ENCODE measurements at places on chromosomes 12 and 14.

- no peak for DNase-seq
These were observed 13.3 kb downstream of the RTL1 start for GRCh38 chr14:100890061-100890850.

DNA sequence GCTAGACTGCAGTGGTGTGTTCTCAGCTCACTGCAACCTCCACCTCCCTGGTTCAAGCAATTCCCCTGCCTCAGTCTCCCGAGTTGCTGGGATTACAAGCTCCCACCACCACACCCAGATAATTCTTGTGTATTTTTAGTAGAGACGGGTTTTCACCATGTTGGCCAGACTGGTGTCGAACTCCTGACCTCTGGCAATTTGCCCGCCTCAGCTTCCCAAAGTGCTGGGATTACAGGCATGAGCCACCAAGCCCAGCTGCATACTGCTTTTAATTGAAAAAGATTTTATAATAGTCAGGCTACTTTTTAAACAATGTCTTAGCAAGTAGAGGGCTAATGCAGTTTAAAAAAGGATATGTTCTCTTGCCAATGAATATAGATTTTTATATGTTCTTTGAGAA lies 668.9 kb downstream of the SLC6A15 start:
- no peak for DNase-seq

DNA sequence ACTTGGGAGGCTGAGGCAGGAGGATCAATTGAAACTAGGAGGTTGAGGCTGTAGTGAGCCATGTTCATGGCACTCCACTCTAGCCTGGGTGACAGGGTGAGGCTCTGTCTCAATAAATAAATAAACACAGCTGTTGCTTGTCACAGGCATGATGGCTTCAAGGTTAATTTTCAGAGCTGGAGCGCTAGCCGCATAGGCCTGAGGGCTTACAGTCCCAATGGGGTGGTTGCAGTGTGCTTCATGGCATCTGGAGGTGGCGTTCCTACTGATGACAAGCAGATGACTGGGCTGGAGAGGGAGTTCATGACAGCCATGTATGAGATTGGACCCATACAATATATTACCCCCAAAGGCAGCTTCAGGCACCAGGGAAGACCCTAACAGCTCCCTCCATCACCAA lies 1.6 kb upstream of the FMNL3 start:
- no peak for DNase-seq

- no peak for DNase-seq
These were observed 39.0 kb downstream of the YAF2 start for GRCh38 chr12:42199007-42199406.

DNA sequence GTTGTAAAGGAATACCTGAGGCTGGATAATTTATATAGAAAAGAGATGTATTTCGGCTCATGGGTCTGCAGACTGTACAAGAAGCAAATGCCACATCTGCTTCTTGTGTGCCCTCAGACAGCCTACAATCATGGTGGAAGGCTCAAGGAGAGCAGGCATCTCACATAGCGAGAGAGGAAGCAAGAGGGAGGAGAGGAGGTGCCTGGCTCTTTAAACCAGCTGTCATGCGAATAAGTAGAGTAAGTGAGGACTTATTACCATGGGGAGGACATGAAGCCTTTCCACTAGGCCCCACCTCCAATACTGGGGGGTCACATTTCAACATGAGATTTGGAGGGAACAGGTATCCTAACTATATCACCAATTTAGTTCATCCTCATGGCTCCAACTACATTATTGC lies 118.7 kb downstream of the ACSS3 start:
- no peak for DNase-seq

DNA sequence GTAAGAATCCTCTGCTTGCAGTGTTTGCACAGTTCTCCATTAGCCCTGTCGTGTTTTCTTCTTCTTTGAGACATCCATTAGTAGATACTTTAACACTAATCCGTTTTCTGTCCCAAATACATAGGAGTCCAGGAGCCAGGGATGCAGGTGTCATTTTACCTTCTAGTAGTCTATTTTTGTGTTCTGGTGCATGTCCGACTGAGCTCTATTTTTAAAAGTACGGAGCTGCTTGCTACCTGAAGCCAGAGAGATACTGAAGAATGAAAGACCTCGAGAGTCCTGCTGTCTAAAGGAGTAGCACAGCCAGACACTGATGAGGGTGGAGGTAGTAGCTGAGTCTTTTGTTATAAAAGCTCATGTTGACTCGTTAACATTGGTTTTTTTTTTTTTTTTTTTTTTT lies 31.7 kb downstream of the PDE3A start:
- no peak for DNase-seq

- DNase-seq, result no peak
These were observed 7.1 kb upstream of the CCDC175 start for GRCh38 chr14:59583755-59584154.

- no peak for DNase-seq
These were observed 8.6 kb downstream of the ACADS start for GRCh38 chr12:120734210-120734609.

GRCh38 chr14:104641753-104642539 lies 37.4 kb upstream of the TMEM179 start:
- DNase-seq, result no peak

GRCh38 chr12:16384732-16385131 lies 37.3 kb downstream of the MGST1 start:
- no peak for DNase-seq

DNA sequence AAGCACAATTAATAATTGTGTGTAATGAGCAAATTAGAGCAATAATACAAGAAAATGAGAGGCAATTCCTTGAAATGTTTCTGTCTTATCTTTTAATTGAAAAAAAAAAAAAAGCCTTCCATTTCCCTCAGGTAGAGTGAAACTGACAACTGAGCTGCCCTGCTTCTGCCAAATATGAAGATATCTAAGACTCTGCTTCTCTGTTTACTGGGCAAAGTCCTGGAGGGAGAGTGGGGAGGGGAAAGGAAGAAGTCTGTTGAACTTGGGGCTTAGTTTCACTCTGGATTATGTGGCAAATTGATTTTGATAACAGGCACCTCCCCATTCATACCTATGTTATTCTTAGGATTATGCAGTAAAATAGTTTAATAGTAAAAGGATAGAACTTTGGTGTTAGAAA lies 364.9 kb downstream of the NRXN3 start:
- no peak for DNase-seq

DNA sequence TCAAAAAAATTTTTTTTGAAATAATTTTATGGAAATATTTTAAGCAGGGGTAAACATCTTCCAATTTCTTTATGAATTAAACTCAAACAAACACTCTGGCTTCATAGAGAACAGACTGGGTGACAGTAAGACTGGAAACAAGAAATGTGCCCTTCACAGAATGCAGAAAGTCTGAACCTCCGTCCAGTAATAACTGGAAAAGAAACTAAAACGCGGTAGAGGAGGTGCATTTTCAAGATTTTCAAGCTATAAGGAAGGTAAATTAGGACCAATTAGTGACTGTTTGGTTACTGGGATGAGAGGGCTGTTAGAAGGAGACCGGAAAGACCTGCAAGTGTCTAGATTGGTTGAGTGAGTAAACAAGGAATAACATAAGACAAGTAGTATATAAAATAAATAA lies 245.7 kb downstream of the CEP128 start:
- DNase-seq, result no peak

DNA sequence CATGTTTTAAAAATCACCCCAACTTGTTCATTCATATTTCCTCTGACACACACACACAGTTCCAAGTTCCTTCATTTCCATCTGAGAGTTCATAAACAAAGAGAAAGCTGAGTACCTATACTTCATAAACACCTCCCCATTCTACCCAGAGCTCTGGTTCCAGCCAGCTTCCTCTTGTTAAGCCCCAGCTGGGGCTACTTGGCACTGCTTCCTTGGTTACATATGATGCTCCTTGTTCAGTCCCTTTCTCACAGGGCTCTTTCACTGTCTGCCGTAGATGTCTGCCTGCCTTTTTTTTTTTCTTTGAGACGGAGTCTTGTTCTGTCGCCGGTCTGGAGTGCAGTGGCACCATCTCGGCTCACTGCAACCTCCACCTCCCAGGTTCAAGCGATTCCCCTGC lies 77.5 kb downstream of the COX16 start:
- DNase-seq, result no peak

GRCh38 chr12:72012874-72013273 lies 74.2 kb downstream of the TPH2 start:
- no peak for DNase-seq

GRCh38 chr12:106010741-106011140 lies 128.0 kb downstream of the NUAK1 start:
- no peak for DNase-seq

- DNase-seq, result no peak
These were observed 4.6 kb upstream of the NGB start for GRCh38 chr14:77275601-77276017.

- no peak for DNase-seq
These were observed 72.2 kb downstream of the VCPKMT start for GRCh38 chr14:50044042-50044651.

GRCh38 chr14:26905229-26905628 lies 307.4 kb upstream of the NOVA1 start:
- no peak for DNase-seq

DNA sequence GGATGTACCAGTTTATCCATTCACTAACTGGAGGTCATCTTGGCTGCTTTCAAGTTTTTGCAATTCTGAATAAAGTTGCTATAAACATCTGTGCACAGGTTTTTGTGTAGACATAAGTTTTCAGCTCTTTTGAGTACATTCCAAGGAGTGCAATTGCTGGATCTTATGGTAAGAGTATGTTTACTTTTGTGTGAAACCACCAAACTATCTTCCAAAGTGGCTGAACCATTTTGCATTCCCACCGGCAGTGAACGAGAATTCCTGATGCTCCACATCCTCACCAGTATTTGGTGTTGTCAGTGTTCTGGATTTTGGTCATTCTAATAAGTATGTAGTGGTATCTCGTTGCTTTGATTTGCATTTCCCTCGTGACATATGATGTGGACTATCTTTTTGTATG lies 150.5 kb upstream of the BCL2L14 start:
- DNase-seq, result no peak

DNA sequence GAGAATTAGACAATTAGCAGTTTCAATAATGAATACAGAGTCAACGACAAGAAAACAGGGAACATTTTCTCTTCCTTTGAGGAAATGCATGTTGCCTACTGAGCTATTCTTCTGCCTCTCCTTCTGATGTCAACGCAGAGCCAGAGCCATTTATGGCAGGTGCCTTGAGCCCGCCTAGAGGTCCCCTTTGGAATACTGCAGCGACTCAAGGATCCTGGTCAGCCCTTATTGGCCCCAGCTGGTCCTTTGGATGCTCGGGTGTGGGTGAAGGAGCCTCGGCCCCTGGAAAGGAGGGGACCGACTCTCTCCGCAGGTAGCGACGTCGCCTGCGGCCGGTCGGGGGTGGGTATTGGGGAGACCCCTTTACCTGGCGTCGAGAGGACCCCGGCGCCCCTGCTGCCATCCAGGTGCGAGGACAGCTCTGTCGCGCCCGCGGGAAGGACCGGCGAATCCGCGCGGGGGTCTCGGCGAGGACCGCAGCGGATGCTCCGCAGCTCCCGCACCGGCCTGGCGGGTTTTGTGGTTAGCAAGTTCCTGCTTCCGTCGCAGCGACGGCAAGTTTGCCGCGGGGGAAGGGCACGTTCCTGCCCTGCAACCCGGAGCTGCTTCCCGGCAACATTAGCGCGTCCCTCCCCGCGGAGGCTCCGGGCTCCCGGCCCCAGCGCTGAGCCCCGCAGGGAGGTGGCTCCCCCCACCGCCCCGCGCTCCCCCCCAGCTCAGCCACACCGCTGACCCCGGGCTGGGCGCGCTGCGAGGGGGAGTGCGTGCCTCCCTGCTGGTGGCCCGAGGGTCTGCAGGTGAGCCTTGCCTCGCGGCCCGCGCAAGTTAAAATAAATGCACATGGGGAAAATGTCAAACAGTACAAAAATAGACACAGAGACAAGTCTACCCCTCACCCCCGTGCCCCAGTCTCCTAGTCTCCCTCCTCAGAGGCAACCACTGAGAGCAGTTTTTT lies at the start of gene MANSC1:
MANSC1 (minus strand) TSS at position 532 of the 955 bp plus-strand sequence. CDS start 6,928 bp downstream, outside the sequence.
- DNase-seq, result peak; percentile 37

DNA sequence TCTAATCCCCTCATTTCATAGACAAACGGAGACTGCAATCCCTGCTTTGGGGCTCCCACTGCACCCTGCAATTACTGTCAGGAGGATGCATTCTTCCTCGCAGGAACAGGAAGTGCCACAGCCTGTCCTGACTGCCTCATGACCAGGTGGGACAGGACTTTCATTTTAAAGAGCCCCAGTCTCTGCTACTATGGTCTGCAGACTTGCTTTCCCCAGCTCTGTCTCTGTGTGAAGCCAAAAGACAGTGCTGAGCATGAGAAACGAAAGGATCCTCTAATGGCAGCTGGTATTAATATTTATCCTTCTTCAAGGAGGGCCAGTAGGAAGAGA lies 60.0 kb upstream of the PNMA1 start:
- no peak for DNase-seq

GRCh38 chr12:109418848-109419480 lies 58.1 kb downstream of the KCTD10 start:
- DNase-seq, result no peak

- no peak for DNase-seq
These were observed 123.1 kb downstream of the DERA start for GRCh38 chr12:16034136-16034817.

- DNase-seq, result no peak
These were observed 45.8 kb downstream of the CRADD start for GRCh38 chr12:93722835-93723567.

GRCh38 chr14:24846261-24846660 lies 203.7 kb downstream of the STXBP6 start:
- no peak for DNase-seq

DNA sequence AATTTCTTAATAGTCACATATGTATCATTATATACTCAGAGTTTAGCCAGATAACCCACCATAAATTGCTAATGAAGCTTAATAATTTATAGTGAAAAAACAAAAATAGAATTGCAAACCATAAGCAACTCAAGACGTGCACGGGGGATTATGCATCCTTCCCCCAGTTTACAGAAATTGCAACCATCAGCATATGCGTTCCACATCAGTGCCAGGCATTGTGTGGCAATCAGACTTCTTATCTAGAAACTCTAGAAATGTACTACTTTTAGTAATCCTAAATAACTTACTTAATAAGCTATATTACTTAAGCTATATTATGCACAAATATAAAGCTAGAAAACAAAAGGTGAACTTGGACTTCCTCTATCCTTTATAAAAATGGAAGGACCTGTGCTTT lies 115.8 kb downstream of the CRADD start:
- DNase-seq, result no peak

GRCh38 chr12:3032770-3033538 lies 44.2 kb upstream of the TSPAN9 start:
- DNase-seq, result no peak

DNA sequence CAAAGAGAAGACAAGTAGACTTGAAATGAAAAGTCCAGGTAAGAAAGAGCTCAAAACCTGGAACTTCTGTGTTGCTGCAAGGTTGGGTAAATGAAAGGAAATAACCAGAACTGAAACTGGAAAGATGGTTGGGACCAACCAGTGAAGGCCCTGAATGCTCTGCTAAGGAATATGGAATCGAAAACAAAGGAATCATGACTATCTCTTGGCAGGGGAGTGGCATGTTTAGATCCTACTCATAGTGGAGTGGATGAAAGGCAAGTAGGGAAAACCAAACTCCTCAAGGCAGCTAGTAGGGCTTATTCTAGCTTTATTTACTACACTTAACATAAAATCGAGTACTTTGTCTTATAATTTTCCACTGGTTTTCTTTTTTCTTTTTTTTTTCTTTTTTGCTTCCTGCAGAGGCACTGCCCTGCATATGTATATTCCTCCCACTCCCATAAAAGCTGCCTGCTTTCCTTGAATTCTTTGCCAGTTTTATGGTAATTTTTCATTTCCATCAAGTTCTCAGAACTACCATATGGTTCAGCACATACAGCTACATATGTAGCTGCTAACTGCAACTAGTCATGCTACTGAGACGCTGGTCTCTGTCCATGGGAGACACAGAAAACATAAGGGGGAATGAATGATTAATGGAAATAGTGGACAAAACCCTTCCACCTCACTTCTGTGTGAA lies 247.1 kb upstream of the TMTC1 start:
- DNase-seq, result no peak

All from activated effector memory CD4-positive, alpha-beta T cell treated with Interleukin-2 at 50 U/mL for 16 hours (primary cell).